ENCODE measurements at places on chromosomes 16 and 17.

DNA sequence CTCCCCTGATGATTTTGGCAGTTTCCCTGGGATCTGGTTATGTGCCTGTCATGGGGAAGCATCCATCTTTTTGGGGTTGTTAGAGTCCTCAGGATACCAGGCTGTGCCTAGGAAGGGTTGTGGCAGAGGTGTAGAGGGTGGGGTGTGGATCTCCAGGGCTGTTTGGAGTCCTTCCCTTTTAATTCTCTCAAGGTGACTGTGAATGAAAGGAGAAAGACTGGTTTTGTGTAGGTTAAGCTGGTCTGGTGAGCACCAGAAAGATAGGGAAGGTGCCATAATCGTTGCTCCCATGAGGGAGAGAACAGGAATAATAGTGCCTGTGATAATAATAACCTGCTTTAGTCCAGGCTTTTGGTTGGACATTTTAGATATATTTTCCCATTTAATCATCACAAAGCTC lies 7.0 kb downstream of the MAP2K4 start:
- DNase-seq: no peak

- no peak for DNase-seq
These were observed 68.8 kb downstream of the IL21R start for GRCh38 chr16:27470567-27471431.

- no peak for DNase-seq
These were observed 1.3 kb downstream of the SAMD14 start for GRCh38 chr17:50128441-50129352.

- DNase-seq: no peak
These were observed 428 bp upstream of the ANTKMT start for GRCh38 chr16:720447-720989.

- DNase-seq: peak; percentile 19
These were observed 80.9 kb downstream of the ARHGAP23 start for GRCh38 chr17:38508954-38509771.

DNA sequence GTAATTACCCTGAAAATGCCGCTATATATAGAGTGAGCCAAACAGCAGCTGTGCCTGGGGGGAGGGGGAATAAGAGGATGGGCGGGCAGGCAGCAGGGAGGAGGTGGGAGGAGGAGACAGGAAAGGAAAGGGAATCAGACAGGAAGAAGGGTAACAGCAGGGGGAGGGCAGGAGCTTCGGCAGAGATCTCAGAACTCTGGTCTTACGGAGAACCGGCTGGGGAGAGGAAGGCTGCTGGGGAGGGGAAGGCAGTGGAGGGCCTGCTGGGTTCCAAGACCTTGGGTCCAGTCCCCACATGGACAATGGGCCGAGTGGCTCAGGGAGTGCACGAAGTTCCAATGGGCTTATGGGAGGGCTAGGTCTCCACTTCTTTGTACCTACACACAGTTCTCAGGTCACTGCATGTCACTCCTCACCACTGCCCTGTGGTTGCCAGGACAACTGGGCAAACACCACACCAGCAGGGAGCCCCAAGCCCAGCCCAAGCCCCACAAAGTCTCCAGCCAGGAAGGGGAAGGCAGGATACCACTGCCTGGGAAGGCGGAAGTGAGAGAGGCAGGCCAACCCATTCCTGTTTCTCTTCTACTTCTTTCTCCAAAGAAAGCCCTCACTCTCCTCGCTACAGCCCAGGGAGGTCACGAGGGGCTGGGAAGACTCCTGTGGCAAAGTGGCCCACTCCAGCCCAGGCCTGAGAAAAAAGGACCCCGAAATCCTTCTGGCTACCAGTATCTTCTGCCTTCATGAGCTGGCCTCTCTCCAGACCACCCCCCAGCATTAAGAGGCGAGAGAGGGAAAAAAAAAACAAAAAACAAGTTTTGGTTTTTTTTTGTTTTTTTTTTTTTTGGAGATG lies 25.3 kb downstream of the G6PC3 start:
- DNase-seq: no peak

GRCh38 chr17:74631468-74632450 lies 8.2 kb upstream of the CD300E start:
- DNase-seq: no peak

DNA sequence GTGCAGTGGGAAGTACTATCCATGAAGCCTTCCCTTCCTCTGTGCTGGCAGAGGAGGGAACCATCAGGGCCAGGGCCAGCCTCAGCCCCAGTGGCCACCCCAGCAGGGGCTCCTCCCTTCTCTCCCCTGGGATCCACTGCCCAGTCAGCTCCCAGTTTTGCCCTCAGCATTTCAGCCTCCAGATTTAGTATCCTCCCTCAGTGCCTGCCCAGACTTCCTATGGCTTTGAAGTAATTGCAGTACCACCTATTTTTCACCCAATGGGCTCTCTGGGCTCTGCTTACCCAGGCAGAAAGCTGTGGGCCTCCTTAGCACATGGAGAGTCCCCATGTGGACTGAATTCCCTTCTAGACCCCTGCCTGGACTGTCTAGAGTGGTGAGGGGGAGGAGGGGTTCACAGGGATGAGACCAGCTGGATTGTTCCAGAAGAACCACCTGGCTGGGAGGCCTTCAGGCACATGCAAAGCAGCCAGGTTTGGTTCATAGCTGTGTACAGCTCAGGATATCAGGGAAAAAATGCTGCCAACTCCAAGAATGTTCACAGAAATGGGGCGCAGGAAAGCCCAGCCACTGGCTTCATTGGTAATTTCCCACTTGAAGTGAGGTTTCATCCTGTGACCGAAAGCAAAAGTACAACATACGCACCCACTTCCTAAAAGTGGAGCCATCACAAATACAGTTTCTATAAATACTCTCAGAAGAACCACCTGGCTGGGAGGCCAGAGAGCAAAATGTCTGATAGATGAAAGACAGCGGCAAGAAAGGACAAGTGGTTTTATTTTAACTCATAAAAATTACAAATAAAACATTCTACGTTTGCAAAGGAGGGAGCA lies 15.2 kb upstream of the HERPUD1 start:
- DNase-seq: peak; percentile 19

GRCh38 chr17:28449859-28450258 lies 23.6 kb upstream of the SLC13A2 start:
- DNase-seq: no peak

DNA sequence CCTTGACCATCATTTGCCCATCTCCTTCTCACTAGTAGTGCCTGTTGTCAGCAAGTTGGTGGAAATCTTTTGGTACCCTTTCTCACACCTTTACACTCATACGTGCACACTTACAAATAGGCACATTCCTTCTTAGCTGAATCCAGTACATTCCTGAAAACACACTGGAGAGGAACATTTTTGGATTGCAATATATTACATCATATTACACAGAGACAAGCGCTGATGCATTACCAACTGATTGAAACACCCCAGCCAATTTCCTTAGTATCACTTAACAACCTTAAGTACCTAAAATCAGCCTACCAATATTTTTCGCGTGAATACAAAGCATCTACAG lies 64.1 kb downstream of the PLCG2 start:
- DNase-seq: no peak

GRCh38 chr17:57597531-57598453 lies 147.3 kb downstream of the CCDC182 start:
- no peak for DNase-seq

DNA sequence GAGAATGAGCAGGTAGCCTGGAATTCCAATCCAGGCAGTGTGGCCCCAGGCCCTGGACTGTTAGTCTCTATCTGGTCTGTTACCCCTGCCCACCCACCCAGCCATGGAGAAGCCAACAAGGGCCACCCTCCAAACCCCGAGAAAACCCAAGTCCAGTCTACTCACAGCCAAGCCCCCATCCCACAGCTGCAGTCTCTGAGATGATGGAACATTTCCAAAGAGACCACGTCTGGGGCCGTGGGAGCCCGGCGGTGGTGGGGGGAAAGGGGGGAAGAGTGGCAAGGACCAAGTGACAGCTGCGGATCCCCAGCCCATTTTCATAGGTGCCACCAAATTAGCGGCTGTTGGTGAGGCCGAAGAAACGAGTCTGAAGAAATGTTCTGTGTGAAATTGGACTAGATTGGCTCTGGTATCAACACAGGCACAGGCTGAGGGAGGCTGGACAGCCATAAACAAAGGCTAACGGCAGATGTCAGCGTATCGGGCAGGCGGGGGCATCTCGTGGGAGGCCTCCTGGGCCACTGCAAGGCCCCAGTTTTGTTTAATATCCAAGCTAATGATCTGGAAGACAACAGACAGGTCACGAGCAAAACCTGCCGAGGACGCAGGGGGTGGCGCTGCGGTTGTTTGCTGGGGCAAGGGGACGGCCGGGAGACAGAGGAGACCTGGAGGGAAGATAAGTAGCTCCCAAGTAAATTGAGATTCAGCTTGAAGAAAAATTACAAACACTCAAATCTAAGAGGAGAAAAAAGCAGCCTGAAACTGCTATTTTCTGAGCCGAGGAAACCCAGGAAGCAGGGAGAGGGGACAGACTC lies 53.4 kb downstream of the RBFOX3 start:
- no peak for DNase-seq

GRCh38 chr17:8520981-8521380 lies 85.3 kb downstream of the NDEL1 start:
- no peak for DNase-seq

DNA sequence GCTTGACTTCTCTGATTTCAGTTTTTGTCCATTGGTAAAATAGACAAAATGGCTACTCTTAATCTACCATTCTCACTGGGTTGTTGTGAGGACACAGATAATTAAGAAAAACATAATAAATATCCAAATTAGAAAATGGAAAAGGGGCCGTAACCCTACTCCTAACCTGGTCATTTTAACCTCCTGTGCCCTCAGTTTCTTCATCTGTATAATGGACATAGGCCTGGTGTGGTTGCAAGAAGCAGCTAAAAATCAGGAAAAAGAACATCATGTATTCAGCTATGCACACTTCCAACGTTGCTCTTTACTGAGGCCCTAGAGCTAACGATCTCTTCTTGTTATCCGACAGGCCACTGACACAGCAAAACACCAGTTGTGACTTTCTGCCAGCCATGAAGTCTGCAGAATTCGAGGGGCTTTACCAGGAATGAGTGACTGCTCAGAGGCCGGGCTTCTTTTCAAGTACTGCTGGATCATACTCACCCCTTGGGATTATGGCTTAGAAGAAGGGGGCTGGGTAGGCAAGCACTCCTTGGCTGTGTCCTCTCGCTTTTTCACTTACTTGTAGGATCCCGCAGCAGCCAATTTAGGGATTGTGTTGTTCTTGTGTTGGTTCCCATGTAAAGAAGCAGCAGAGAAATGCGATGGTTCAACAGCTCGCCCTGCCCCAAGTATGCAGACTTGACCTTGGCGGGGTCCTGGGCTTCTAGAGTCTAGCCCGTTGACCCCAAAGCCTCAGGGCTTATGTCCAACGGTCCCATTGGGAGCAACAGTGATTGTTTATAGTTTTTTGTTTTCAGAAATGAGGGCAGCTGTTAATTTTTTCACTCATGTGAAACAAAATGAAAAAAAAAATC lies 20.9 kb downstream of the LDAF1 start:
- DNase-seq: no peak

GRCh38 chr17:56545106-56545505 lies 48.4 kb upstream of the NOG start:
- DNase-seq: no peak

Data from T-helper 2 cell (primary cell).